Nephron progenitor cell (in vitro differentiated cells): ENCODE measurements at places on chromosomes 12 and 14.
A peak's percentile ranks its signal among the peaks of the same experiment; 100 is the strongest.

- peak overlapping the region; percentile 22 for H3K27ac ChIP-seq
- no peak for DNase-seq
- no peaks in the 10 kb centered on the region for H3K36me3 ChIP-seq
- H3K27me3 ChIP-seq = peaks cover 5% of the 10 kb centered on the region
These were observed 85.0 kb upstream of the ARID2 start for GRCh38 chr12:45644541-45644940.

GRCh38 chr12:120353556-120354317 lies 15.2 kb downstream of the MSI1 start:
- no peak for DNase-seq
- H3K27me3 ChIP-seq = no peaks in the 10 kb centered on the region
- peaks cover 25% of the 10 kb centered on the region for H3K4me1 ChIP-seq

- H3K4me3 ChIP-seq = no peak overlapping the region
- no peaks in the 10 kb centered on the region for H3K4me1 ChIP-seq
- no peaks in the 10 kb centered on the region for H3K36me3 ChIP-seq
- H3K27ac ChIP-seq = no peak overlapping the region
- no peak for DNase-seq
These were observed 82.4 kb downstream of the RTN1 start for GRCh38 chr14:59788176-59788575.

DNA sequence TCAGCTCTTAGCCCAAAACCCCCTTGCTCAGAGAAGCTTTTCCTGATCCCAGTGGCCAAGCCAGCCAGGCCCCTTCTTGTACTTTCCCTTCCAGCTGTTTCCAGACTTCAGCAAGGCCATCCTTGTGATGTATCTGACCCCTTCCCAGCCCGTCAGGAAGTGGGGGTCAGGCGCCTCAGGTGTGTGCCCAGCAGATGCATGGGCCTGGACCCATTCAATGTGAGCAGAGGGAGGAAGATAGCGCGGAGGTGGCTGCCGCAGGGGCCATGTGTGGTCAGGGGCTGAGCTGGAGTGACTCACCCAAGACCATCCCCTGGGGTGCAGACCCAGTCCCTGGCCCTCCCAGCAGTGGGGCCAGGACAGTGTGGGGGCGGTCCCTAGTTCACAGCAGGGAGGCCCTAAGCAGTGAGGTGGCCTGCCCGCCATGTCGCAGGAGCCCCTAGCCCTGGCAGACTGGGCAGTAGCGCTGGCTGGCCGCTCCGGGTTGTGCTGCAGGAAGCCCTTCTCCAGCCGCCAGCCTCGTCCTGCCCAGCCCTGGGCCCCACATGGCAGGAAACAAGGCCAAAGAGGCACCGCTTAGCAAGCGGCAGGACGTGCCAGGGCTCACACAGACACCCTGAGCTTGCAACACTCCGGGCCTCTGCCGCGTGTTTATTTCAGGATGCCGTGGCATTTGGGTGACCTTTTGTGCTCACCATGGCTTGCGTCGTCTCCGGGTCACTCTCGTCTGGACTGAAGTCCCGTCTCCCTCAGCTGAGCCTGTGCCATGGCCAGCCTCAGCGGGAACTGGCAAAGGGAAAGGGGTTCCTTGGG lies 12.0 kb downstream of the ADSS1 start:
- H3K36me3 ChIP-seq = peaks cover 8% of the 10 kb centered on the region
- no peaks in the 10 kb centered on the region for H3K27me3 ChIP-seq
- DNase-seq = no peak
- peak overlapping the region; percentile 73 for H3K27ac ChIP-seq

- no peak overlapping the region for H3K4me3 ChIP-seq
- no peaks in the 10 kb centered on the region for H3K36me3 ChIP-seq
- H3K27ac ChIP-seq = peak overlapping the region; percentile 20
These were observed 293.2 kb downstream of the TMEM132D start for GRCh38 chr12:129610601-129611120.

DNA sequence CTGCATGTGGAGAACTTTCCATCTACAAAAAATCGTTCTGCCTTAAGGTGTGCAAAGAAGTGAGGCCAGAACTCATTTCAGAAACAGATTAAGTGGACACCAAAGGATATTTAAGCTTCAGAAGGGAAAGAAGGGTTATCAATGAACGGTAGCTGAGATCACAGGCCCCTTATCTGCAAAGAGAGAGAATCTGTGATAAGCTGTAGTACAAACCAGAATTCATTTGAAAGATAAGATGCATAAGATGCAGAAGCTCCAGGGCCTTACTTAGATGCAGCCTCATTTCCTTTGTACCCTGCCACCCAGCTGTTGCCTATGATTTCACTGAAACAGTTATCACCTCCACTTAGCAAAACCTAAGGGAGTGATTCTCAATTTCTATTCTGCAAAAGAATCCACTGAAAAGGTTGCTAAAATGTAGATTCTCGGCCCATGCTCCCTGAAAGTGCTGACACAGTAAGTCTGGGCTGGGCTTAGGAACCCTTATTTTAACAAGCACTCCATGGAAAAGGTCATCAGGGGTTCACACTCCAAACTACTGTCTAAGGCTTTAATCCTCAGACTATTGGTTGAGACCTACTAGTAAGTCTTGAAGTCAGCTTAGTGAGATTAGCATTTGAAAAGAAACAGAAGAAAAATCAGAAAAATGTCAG lies 64.8 kb downstream of the HELB start:
- H3K27ac ChIP-seq = no peak overlapping the region
- H3K27me3 ChIP-seq = peaks cover 3% of the 10 kb centered on the region
- DNase-seq = no peak
- no peak overlapping the region for H3K4me3 ChIP-seq

- H3K36me3 ChIP-seq = no peaks in the 10 kb centered on the region
- H3K4me3 ChIP-seq = no peak overlapping the region
- no peaks in the 10 kb centered on the region for H3K27me3 ChIP-seq
- H3K4me1 ChIP-seq = peaks cover 3% of the 10 kb centered on the region
These were observed 26.0 kb downstream of the C12orf42 start for GRCh38 chr12:103469719-103470118.

- H3K36me3 ChIP-seq = no peaks in the 10 kb centered on the region
- peaks cover 3% of the 10 kb centered on the region for H3K27me3 ChIP-seq
- H3K4me1 ChIP-seq = peaks cover 16% of the 10 kb centered on the region
- H3K27ac ChIP-seq = no peak overlapping the region
- no peak overlapping the region for H3K4me3 ChIP-seq
These were observed 25.8 kb upstream of the STRAP start for GRCh38 chr12:15856097-15856982.

- H3K36me3 ChIP-seq = no peaks in the 10 kb centered on the region
- H3K27me3 ChIP-seq = no peaks in the 10 kb centered on the region
- H3K4me1 ChIP-seq = no peaks in the 10 kb centered on the region
- no peak for DNase-seq
These were observed 61.2 kb upstream of the TMTC2 start for GRCh38 chr12:82625523-82625922.

DNA sequence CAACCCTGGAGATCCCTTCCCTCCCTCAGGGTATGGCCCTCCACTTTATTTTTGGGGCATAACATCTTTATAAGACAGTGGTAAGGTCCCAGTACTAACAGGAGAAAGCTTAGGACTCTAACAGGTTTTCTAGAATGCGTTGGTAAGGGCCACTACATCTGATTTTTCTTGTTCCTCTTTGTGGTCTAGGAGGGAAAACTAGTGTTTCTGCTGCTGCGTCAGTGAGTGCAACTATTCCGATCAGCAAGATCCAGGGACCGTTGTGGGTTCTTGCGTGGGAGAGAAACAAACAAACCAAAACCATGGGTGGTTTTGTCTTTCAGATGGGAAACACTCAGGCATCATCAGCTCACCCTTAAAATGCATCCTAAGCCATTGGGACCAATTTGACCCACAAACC lies 123.6 kb upstream of the SLC16A7 start:
- no peaks in the 10 kb centered on the region for H3K27me3 ChIP-seq
- DNase-seq = no peak
- H3K4me1 ChIP-seq = no peaks in the 10 kb centered on the region
- no peak overlapping the region for H3K27ac ChIP-seq

DNA sequence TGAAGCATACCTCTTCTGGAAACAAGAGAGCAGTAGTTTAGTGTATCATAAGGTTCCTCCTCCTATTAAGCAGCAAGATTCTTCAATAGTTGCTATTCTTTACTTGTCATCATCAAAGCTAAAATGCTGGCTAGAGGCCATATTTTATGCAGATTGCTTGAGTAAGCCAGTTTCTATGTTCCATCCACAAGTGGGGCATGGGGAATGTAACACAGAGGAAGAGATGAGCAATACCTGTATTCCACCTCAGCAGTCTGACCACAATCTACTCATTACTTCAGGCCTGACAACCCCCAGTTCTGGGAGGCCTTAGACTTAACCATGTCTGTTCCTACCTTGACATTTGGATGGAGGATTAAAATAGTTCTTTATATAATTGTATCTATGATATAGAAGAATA lies 423.6 kb downstream of the BTG1 start:
- no peak for DNase-seq
- H3K27me3 ChIP-seq = peaks cover 4% of the 10 kb centered on the region
- no peaks in the 10 kb centered on the region for H3K4me1 ChIP-seq
- no peak overlapping the region for H3K27ac ChIP-seq
- H3K4me3 ChIP-seq = no peak overlapping the region

GRCh38 chr12:131100031-131100674 lies 146.4 kb downstream of the ADGRD1 start:
- H3K4me3 ChIP-seq = no peak overlapping the region
- DNase-seq = no peak
- H3K27me3 ChIP-seq = peaks cover 9% of the 10 kb centered on the region
- H3K36me3 ChIP-seq = no peaks in the 10 kb centered on the region

GRCh38 chr12:88691811-88692210 lies 111.5 kb upstream of the KITLG start:
- H3K36me3 ChIP-seq = no peaks in the 10 kb centered on the region
- no peak for DNase-seq
- no peaks in the 10 kb centered on the region for H3K4me1 ChIP-seq
- H3K27ac ChIP-seq = no peak overlapping the region

DNA sequence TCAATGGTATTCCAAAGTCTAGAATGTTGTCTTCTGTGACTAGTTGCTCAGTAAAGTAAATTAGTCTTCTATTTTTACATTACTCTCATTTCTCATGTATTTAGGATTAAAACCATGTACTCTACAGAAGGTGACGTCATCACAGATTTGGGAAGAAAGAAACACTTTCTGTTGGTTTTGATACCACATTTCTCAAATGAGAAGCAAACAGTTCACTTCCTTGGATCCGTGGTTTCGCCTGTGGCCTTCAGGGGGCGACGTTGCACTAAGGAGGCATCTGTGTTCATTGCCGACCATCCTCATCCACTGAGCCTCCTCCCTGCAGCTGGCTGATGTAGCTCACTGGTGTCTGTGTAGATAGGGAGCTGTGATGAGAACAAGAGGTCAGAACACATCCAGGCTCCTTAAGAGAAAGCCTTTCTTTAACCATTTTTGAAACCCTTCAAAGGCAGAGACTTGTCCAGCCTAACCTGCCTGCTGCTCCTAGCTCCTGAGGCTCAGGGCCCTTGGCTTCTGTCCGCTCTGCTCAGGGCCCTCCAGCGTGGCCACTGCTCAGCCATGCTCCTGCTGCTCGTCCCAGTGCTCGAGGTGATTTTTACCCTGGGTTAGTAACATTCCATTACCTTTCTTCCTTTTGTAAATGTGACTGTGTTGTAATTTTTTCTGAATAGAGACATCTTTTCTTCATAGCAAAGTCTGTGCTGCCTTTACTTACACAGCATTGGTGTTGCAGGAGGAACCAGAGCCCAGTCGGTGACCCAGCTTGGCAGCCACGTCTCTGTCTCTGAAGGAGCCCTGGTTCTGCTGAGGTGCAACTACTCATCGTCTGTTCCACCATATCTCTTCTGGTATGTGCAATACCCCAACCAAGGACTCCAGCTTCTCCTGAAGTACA lies 220.6 kb upstream of the OR4E1 start:
- no peaks in the 10 kb centered on the region for H3K36me3 ChIP-seq
- H3K4me3 ChIP-seq = no peak overlapping the region
- DNase-seq = peak; percentile 27
- H3K27me3 ChIP-seq = peaks cover 21% of the 10 kb centered on the region
